ENCODE measurements at places on chromosomes 2 and 18.

- DNase-seq, result no peak
Observed at GRCh38 chr2:55029098-55029497, 21.2 kb downstream of the RTN4 start.

DNA sequence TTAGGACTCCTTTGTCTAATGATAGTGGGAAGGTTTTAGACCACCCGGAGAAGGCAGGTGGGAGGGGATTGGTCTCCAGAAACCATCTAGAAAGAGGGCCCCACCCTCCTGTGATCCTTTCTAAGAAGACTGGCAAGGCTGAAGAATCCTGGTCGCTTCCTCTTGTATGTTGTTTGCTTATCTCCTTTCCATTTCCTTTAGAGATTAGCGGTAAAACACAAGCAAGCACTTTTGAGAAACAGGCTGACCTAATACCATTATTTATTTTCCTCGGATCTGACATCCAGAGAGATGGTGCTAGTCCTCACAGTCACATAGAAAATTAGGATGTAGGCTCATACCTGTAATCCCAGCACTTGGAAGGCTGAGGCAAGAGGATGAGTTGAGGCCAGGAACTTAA, 45.2 kb upstream of the SPRED2 start:
- no peak for DNase-seq

DNA sequence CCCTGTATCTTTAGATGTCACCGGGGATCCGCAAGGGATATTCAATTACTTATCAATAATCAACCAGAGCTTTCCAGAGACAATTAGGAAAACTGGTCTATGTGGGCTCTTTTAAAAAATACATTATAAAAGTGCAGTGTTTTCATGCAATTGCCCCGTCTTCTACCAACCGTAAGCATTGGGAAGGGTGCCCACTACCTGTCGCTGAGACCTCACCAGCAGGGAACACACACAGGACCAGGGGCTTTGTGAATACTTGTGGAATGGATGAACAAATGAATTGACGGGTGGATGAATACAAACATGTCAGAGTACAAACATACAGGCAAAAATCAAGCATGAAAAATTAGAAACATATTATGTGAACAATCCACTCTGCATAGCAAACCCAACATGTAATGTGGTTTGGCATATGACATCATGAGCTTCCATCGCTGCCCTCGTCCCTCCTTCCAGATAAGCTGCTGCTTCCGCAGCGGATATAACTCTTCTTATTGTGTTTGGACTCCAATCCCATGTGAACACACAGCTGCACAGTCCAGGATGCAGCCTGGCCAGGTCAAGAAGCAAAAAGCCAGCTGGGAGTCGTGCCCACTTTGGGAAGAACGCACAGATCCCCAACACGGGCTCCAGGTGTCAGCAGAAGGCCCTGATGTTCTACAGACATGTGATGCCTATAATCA, 5.3 kb downstream of the FHL2 start:
- no peak for DNase-seq

GRCh38 chr2:58135861-58136260, 89.3 kb downstream of the VRK2 start:
- DNase-seq, result no peak

- peak; percentile 64 for DNase-seq
Observed at GRCh38 chr2:128282246-128282975, 36.3 kb downstream of the HS6ST1 start.

DNA sequence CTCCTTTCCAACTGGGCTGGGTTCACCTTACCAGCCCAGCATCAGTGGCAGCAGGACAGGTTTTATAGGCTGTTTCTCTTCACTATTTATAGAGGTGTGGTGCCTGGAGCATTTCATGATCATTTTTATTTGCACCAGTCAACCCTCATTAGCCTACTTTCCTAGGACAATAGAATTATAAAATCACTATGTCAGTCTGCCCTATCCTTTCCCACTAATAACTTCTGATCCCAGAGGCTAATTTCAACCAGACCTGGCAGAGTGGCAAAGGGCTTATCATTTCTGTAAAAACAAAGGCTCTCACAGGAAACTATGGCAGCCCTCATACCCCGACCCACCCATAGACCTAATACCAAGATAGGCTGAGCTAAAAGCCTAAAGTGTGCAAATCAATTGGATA, 243.5 kb upstream of the TMEFF2 start:
- DNase-seq, result no peak

DNA sequence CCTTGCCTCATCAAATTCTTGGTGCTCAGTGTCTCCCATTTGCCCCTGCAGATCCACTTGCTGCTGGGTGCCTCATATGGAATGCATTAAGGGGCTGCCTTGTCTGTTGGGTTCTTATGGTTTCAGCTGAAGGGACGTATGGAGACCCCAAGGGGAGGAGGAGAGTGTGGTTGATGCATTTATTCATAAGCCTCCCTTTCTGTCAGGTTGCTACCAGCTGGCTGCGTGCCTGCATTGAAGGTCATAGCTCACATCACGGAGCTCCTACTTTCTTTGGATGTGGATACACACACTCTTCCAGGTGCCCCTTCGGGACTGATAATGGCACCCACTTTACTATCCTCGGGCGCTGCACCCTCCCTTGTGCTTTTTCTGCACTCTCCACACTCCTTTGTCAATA, 377.9 kb downstream of the SLC4A3 start:
- no peak for DNase-seq

GRCh38 chr18:55340998-55341397, 247.0 kb downstream of the TCF4 start:
- DNase-seq, result no peak

GRCh38 chr2:25251071-25251421, 82.7 kb upstream of the POMC start:
- no peak for DNase-seq

DNA sequence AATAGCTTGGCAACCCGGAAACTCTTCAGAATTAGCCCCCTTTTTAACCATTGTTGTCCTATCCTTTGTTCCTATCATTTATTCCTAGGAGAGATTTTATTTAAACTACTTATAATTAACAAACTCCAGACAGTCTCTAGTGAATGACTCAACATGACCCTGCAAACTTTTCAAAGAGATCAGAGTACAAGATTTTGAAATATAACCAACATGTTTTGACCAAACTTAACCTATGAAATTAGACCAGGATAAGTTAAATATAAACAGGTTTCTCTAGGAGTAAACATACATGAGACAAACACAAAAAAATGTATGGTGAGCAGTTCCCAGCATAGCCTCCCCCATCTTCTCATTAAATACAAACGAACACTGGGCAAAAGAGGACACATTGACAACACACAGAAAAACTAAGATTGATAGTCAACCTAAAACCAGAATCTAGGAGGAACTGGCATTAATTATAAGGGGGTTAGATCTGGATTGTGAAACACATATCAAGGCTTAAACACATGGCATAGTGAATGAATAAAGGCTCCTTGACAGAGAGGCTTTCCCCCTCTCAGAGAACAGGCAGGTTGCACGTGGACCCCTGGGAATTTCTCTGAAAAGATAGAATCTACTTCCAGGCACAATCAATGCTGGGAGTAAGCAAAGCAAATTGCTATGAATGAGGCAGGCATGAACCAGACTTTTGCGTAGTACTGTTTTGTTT, 284.1 kb downstream of the IRS1 start:
- no peak for DNase-seq

DNA sequence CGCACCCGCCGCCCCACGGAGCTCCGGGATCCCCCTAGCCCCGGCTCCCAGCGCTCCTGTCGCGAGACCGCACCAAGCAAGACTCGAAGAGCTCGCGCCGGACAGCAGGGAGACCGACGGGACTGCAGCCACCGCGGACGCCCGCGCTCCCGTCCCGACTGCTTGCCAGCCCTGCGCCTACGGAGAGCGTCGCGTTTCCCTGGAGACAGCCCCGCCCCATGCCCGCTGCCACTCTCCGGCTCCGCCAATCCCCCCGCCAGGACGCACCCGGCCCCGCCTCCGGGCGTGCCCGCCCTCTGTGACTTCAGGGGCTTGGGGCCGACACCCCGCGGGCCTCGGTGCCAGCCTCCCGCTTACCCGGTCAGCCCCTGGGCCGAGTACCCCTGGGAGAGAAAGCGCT, at the start of gene ANKMY1:
TSS of gene ANKMY1 (minus strand) at position 181 of the 400 bp plus-strand sequence. CDS start 653 bp downstream, outside the sequence.
- peak; percentile 91 for DNase-seq

DNA sequence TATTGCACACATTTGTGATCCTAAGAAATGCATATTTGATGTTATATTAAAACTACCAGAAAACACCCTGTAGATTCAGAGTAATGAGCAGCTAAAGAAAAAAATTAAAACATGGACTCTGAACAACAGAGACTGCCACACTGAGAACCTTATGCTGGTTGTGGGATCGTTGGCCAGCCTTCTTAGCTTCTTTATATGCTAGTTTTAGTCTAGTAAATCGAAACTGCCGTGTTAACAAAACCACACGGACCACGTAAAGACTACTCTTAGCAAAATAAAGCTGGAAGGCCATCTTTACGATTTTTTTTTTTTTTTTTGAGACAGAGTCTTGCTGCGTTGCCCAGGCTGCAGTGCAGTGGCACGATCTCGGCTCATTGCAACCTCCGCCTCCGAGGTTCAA, 22.8 kb downstream of the PER2 start:
- no peak for DNase-seq

- DNase-seq, result no peak
Observed at GRCh38 chr18:30682672-30683071, 359.9 kb downstream of the DSC3 start.

DNA sequence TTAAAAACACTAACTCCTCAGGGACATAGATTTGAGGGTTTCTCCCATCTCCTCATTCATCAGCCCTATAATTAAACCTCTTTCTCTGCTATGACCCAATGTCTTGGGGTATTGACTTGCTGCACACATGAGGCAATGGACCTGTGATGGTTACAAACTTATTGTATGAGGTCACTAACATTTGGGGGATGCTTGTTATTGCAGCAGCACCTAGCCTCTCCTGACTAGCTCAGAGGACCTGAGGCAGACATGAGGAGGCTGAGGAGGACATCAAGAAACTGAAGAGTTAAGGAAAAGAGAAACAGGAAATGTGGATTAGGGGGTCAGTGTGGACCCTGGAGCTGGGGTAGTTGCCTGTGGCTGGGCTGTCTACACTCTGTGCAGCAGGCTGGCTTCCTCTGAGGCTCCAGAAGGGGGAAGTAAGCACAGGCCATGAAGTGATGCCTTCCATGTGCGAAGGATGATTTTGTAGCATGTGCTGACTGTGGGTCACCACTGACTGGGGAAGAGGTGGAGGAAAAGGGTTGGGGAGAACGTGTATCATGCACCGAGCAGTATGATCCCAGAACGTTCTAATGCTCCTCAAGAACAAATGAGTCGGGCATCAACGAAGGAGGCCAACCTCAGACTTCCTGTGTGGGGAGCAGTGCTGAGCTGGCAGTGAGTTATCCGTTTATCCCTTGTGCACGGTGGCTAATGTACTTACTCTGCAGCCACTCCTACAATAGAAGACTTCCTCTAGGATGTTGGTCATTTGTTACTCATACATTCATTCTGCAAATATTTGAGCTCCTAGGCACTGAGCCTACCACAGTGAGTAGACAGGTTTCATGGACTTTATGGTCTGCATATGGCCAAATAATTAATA, 42.1 kb upstream of the RFX8 start:
- no peak for DNase-seq

DNA sequence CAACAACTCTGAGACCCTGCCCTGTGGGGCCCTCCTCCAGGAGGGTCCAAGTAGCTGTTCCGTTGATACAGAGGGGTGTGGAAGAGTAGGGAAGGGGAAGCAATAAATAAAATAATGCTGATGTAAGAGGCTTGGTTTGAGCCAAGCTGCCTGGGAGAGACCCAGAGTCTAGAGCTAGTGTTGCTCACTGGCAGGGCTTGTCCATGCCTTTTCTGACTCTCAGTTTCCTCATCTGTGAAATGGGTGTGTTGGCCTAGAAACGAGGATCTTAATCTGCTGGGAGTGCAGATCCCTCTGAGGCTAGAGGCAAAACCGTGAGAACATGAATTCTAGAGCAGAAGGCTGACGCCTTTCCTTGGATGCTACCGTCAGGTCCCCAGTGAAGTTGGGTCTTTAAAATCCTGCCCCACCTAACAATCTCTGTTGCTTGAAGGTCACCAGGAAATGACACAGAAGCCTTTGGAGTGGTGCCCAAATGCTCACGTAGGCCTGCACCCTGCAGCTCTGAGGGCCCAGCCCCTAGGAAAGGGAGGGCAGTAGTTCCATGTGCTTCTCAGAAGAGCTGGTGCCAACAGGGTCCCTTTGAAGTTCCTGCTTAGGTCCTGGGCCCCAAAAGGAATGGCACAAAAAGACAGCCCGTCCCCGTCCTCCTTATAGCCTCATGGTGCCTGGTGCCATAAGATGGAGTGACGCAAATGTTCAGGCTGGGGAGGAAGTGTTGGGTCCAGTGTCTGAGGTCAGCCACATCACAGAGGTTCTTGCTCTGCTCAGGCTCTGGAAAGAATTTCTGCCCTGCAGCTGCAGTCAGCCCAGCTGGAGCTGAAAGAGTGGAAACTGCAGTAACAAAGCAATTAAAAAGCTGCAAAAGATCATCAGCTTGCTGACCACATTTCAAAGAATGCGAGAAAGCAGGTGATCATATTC, 73.2 kb upstream of the SMAD2 start:
- no peak for DNase-seq

DNA sequence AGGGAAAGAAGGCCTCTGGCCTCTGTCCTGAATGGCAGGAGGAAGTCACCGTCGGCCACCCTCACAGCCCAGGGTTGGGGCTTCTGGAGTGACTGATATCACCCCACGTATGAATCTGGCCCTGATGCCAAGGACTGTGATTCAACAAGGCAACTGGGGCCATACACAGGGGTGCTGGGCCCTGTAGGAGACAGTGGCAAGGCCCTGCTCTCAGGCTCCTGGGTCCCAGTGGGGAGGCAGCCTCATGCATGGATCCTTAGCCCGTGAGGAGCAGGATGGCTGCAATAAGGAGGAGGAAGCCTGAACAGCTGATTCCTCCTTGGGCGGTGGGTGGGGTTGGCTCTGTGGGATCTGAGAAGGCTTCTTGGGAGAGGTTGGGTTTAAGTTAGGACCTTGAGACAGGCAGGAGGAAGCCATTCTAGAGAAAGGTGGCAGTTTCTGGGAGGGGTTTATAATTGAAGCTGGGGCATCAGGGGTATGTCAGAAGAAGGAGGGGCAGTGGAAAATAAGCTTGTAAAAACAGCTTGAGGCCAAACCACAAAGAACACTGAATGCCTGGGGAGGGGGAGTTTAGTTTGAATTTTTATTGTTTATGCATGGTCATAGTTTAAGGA, 42.8 kb upstream of the LAPTM4A start:
- DNase-seq, result no peak

GRCh38 chr2:66013456-66013855, 421.5 kb upstream of the MEIS1 start:
- no peak for DNase-seq

DNA sequence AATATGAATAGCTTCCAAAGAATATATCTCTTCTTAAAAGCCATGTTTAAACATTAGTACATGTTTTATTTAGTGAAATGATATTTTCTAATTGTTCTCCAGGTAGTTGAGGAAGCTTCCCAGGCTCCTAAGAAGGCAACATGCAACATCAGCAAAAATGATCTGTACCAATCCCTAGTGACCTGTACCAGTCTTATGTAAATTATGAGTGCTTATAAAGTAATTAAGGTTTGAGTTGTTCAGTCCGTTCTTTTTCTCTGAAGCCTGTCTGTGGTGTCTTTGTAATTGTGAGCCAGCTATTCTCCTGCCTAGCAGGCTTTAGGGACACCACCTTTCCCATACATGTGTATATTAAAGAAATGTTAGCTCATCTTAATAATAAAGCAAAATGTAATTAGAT, 98.2 kb downstream of the PKP4 start:
- no peak for DNase-seq

- no peak for DNase-seq
Observed at GRCh38 chr2:23411752-23412431, 26.9 kb downstream of the KLHL29 start.
